RPMI7951 (cell line): ENCODE measurements at places on chromosomes 7 and 10.
A peak's percentile ranks its signal among the peaks of the same experiment; 100 is the strongest.

DNA sequence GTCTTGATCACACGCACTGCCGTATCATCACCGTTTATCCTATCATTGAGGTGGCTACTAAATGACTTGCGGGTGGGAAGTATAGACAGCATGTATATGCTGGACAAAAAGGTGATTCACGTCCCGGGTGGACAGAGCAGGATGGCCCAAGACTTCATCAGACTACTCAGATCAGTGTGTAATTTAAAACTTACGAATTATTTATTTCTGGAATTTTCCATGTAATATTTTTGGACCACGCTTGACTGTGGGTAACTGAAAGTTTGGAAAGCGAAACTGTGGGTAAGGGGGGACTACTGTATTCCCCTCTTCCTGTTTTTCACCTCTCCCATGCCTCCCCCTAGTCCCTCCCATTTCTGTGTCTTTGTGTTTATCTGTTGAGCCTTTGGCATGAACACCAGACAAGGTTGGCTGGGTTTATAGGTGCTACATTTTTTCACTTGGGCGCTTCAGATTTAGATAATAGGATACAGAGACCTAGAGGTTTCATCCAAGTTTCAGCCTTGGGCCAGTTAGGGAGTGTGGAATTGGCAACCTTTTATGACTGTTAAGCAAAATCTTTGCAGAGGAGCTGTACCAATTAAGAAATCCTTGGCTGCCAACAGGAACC lies 55.8 kb downstream of the RBM20 start:
- no peak for DNase-seq

DNA sequence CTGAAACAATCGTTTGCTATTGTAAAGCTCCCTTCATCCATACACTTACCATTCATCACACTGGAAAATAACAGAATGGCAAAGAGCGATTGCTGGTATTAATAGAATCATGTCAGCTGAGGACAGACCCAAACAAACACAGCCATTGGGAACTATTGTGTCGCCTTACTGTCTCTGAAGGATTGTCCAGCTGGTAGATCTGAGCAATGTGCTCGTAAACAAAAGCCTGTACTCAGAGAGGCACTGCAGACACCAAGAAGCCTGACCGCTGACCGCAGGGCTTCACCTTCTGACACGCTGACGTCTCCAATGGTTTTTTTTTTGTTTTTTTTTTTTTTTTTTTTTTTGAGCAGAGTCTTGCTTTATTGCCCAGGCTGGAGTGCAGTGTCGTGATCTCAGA lies 151.0 kb upstream of the FRMD4A start:
- peak; percentile 93 for DNase-seq

DNA sequence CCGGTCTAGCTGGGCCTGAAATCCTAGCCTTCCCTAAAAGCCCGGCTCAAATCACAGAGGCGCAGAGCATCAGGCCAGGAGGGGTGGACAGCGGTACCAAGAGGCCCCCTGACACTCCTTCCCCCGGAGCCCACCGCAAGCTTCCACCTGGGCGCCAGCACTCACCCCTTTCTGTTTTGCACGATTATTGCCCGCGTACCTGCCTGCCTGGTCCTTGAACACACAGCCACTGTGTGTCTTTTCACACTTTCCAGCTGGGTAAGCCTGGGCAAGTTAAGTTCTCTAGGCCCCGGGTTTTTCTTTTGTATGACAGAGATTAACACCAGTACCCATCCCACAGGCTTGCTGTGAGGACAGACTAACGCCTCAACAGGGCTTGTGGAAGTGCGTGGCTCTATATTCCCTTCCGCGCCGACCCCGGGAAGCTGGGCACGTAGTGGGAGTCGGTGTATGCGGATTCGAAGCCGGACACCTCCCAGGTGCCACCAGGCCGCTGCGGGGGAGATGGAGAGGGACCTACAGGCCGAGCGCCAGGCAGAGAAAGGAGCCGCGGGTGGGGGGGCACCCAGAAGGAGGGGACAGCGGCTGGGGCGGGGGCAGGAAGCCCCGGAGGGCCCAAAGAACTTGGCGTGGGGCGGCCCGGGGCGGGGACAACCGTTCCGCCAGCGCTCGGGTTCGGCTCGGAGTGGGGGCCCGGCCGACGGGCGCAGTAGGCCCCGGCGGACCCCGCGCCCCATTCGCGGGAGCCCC lies 792 bp downstream of the ZNF746 start:
- peak; percentile 48 for DNase-seq

GRCh38 chr10:96072674-96073073 lies 29.3 kb downstream of the CCNJ start:
- peak; percentile 48 for DNase-seq

- no peak for DNase-seq
These were observed 745 bp upstream of the ORAI2 start for GRCh38 chr7:102432442-102433218.
